ENCODE measurements at places on chromosomes 3 and 15. TPM values are rescaled to one million over a fixed set of nuclear protein-coding genes. Genes with fewer than 3 reads are reported as not detected.
A peak's percentile ranks its signal among the peaks of the same experiment; 100 is the strongest.

DNA sequence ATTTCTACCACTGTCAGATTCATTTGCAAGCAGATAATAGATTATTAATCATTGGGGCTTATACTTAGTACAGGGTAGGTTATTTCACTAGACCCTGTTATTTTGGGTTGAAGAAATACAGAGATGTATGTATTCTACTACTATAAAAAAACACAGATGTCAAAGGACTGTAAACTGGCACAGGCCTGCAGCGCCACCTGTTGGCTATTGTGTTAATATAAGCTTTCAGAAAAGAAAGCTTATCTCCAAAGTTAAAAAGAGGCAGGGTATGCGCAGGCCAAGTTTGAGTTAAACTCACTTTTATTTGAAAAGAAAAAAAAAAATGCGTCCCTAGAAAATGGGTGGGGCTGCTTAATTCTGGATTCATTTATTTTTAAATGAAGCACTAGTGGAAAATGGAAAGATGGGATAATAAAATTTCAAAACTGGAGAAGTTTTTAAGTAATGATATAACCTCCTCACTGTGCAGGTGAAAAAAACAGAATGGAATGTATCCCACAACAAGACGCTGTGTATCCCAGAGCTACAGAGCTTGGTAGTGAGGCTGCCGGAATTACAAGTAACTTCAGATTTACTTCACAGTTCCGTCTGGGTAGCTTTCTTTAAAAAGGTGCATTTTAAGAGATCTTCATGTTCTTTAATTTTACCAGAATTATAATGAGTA is 407.2 kb upstream of the TGFBR2 start:
- DNase-seq: peak; percentile 72

- DNase-seq: no peak
Measured at GRCh38 chr15:40320931-40321371, 2.5 kb upstream of the INAFM2 start.

DNA sequence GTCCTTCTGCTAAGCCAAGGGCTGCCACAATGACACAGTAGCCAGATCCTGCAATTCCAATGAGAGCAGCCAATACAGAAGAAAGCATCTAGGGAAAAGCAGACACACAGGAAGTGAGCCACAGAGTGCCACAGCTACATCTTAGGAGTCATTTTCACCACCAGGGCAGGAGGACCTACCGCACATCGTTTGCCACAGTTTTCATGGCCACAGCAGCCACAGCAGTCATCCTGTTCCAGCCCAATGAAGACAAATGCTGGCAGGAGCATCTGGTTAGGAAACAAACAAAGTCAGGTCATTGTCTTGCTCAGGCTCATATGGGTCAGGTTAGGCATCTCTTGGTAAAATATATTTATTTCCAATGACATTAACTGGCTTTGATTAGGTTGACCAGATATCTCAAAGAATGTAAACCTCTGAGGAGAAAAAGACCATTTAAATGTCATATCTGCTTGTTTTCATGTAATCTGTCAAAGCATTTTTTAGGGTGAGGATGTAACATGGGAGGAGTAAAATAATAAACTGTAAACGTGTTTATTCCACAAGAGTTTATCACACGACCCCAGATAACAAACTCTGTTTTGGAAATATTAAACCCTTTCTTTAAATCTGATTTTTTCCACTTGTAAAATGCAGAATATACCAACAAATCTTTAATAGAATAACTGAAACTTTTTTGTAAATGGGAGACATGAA is 1.8 kb downstream of the TM4SF1 start:
- no peak for DNase-seq

DNA sequence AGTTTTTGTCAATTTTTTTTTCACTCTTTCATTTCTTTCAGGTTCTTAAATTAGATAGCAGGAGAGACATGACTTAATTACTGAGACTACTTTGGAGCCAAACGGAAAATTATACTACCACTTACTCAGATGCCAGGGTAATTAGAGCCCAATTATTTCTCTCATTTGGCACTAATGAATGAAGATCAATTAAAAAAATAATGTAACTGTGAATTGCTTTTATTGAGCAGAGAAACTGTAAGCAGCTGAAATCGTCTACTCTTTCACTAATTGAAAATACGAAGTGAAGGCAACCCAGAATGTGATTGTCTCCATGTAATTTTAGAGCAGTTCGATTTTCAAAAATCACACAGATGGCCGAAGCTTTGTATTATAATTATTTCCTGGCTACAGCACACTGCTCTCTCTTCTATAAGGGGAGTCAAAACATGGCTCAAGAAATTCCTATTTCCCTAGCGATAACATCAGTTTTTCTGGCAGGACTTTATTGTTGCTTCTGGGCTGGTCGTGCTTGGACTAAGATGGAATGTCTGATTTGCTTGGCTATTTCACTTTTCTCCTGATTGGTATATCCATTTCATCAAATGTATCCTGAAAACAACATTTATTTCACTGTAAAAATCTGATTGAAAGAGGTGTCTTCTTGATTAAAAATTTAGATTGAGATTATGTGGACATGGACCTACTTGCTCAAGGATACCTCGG is 55.8 kb upstream of the PDZRN3 start:
- DNase-seq: no peak

DNA sequence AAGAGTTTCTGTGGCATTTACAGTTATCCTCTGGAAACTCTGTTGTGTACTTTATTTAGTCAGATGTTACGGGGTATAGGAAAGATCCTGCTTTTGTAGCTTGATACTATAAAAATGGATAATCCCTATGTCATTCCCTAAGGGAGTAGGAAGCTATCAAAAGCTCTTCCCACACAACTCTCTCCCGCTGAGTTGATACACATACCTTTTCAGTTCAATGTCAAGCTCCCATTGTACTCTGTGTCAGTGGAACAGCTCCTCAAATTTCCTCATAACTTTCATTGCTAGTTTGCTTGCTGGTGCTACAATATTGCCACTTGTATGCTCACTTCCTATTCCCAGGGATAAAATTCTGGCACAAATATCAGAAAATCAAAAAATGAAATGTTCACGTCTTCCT is 893.3 kb upstream of the GBE1 start:
- DNase-seq: no peak

- DNase-seq: no peak
Measured at GRCh38 chr15:31135523-31135922, 34.0 kb upstream of the TRPM1 start.

GRCh38 chr15:33810073-33810595 is 158.2 kb upstream of the CHRM5 start:
- no peak for DNase-seq

DNA sequence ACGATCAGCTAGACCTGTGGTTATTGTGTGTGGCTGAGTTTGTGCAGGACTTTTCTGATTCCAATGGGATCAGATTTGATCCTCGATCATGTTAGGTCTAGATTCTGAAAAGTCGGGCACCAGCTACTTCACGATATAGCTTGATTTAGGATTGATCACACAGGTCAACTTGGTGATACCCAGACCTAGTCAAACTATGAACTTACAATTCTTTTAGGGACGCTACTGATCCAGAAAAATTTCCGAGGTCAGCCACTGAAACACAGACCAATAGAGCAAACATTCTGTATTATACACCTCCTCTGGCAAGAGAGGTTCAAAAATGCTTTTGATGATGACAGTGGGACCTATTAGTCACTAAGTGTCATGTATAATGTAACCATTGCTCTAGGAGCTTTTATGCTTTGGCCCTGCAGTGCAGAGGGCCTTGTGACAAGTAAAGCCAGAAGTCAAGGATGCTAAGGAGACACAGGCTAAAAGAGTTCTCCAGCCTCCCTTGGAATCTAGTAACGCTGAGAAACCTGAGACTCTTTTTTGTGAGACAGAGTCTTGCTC is 115.6 kb upstream of the MB21D2 start:
- DNase-seq: no peak

- no peak for DNase-seq
Measured at GRCh38 chr3:46848271-46849044, 14.8 kb downstream of the MYL3 start.

DNA sequence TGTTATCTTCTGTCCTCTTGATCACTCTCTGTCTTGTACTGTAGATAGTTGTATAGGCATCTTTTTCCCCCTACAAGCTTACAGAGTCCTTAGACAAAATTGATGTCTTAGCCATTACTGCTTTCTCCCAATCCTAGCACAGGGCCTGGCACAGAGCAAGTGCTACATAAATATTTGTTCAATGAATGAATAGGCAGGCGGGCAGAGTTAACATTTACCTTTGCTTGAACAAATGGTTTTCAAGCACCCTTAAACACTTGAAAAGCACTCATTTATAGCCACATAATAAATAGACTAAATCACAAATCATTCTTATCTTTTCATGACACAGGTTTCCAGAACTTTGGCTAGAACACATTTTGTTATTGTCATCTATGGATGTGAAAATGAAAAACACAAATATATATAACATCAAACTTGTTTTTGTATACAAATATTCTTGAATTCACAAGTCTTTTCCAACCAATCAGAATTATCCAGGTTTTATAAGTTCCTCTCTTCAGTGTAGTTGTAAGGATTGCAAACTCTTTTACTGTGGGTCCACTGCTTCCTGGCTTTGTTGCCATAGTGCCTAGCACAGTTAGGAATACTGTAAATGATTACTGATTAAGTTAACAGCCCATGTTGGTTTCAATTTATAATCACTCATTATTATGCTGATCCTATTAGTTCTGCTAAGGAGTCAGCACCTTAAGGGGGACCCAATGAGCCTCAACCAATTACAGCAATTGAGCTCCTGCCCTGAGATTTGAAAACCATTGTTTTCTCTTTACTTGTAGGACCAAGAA is 61.9 kb downstream of the ISL2 start:
- DNase-seq: peak; percentile 26

DNA sequence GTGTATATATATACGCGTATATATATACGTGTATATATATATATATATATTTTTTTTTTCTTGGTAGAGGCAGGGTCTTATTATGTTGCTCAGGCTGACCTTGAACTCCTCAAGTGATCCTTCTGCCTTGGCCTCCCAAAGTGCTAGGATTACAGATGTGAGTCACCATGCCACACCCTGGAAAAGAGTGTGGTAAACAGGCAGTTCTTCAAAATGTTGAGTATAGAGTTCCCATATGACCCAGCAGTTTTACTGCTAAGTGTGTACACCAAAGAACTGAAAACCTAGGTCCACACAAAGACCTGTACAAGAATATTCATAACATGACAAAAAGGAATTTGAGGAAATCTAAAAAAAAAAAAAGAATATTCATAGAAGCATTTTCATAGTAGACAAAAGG is 71.8 kb upstream of the GCNT3 start:
- DNase-seq: no peak

- no peak for DNase-seq
Measured at GRCh38 chr15:47294765-47295259, 422.5 kb upstream of the SEMA6D start.

GRCh38 chr15:60376677-60377095 is 21.1 kb downstream of the ANXA2 start:
- no peak for DNase-seq

DNA sequence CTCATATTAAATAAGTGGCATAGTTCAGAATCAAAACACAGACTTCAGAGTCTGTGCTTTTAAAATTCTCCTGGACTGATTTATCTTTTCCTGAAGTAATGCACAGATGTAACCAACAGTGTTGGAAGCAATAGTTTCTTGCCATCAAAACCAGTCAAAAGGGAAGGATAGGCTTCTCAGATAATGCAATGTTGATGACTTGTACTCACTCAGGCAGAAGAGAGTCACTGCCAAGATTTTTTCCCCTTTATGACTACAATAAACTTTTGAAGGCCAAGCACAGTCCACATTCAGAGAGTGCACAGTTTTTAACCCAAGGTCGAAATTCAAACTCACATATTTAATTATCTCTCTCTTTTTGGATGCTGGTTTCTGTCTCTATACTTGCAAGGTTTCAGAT is 305.0 kb upstream of the SGO1 start:
- DNase-seq: no peak

DNA sequence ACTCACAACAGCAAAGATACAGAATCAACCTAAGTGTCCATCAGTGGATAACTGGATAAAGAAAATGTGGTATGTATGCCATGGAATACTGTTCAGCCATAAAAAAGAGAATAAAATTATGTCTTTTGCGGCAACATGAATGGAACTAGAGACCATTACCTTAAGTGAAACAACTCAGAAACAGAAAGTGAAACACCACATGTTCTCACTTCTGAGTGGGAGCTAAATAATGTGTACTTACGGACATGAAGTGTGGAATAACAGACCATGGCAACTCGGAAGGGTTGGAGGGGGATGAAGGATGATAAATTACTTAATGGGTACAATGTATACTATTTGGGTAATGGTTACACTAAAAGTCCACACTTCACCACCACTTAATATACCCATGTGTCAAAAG is 600.6 kb downstream of the MAGI1 start:
- no peak for DNase-seq

DNA sequence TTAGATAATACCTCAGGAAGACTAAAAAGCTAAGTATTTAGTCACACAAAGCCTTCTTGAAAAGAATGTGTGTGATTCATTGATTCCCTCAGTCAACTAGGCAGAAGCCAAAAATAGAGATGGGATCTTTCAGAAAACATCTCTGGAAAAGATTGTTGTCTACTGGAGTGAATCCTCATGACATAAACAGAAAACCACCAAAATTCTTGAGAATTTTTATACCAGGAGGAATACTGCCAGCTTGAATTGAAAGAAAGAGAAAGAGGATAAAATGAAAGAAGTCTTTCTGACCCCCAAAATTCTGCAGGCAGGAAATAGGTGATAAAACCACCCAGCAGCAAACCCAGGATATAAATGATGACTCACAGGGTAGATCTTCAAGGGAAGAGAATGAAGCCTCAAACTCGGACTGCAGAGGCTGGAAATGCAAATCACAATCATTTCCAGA is 363.1 kb upstream of the PLSCR5 start:
- DNase-seq: no peak

DNA sequence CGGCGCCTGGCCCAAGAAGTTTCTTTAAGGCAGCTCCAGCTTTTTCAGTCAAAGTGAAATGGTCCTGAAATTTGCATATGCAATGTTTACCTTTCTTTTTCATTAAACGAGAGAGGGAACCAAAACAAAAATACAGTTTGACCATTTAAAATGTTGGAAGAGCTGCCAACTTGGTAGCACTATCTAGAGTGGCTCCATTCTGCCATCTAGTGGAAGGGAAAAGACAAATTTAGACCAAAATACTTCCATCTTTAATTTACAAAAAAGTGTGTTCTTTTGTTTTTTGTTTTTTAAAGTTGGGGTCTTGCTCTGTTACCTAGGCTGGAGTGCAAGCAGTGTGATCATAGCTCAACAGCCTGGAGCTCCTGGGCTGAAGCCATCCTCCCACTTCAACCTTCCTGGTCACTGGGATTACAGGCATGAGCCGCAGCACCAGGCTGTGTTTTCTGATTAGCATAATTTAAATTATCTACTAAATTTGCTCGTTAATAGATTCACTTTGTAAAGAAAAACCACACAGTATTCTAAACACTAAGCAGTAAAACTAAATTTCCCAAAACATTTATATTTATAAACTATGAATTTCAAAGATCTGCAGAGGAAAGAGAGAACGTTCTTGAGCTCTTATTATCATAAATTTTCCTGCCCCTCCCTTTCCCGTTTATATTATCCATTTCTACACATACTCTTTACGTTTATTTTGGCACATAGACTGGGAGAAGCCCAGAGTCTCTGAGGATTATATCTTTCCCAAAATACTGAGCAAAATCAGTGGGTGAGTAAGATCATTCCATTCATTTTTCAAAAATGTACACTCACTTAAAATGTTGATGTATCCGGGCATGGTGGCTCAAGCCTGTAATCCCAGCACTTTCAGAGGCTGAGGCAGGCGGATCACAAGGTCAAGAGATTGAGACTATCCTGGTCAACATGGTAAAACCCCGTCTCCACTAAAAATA is 15.4 kb upstream of the RFC4 start:
- DNase-seq: peak; percentile 50

GRCh38 chr3:42935472-42935871 is 29.5 kb downstream of the ZNF662 start:
- no peak for DNase-seq

Gene C3orf49
- 1.00 TPM for polyA plus RNA-seq

Gene ISLR
- polyA plus RNA-seq: 43.2 TPM

Gene FGF12
- polyA plus RNA-seq: 7.0 TPM

Gene CYP8B1
- 1.3 TPM for polyA plus RNA-seq

All from left kidney (tissue), 8 donors.